NCI-H774 (cell line): ENCODE measurements at places on chromosomes 2 and 18.

DNA sequence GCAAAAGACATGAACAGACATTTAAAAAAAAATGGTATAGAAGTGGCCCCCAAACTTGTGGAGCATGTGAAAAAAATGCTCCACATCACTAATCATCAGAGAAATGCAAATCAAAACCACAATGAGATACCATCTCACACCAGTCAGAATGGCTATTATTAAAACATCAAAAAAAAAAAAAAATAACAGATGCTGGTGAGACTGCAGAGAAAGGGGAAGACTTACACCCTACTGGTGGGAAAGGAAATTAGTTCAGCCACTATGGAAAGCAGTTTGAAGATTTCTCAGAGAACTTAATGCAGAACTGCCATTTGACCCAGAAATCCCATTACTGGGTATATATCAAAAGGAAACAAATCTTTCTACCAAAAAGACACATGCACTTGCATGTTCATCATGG lies 164.8 kb downstream of the RIT2 start:
- no peak for DNase-seq

DNA sequence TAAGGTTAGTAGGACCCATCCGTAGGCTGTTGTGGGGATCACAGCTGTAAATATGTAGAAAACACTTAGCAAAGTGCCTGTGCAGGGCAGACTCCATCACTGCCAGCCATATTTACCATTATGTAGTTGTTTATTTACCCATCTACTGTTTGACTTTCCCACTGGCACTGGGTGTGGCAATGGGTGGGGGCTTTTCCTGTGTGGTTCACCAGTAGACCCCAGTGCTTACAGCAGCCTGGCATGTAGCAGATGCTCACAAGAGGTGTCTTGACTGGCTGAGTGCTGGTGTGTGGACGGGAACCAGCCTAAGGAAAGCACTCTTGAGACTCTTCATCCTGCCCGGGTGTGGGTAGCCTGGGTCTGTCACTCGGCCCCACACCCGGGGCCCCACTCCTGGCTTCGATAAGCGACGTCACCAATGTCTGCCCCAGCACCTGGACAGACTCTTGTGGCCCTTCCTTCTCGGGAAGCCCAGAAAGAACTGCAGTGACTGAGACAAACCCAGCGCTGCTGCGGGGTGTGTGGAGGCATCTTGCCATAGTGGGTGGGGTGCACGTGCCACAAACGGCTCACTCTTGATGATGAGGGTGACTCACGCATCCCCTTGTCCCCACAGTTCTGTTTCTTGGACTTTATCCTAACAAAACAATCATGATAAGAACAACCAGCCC lies 78.3 kb downstream of the HDAC4 start:
- no peak for DNase-seq

DNA sequence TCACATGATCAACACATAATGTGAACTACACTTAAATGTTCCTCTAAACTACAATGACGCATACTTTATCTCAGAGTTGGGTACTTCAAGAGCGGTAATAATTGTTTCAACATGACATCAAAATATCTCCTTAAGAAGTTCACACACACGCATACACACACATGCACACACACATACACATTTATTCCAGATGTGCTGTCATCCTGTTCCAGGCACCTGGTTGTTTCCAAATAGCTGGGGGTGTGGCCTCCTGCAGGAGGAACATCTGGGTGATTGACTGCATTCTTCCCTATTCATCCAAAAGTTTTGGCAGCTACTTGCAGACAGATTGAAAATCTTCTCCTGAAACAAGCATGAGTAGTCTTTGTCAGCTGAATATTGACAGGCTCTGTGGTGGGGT lies 37.9 kb upstream of the PIK3C3 start:
- DNase-seq, result no peak

- no peak for DNase-seq
Measured at GRCh38 chr18:46196627-46197243, 92.5 kb downstream of the HAUS1 start.

DNA sequence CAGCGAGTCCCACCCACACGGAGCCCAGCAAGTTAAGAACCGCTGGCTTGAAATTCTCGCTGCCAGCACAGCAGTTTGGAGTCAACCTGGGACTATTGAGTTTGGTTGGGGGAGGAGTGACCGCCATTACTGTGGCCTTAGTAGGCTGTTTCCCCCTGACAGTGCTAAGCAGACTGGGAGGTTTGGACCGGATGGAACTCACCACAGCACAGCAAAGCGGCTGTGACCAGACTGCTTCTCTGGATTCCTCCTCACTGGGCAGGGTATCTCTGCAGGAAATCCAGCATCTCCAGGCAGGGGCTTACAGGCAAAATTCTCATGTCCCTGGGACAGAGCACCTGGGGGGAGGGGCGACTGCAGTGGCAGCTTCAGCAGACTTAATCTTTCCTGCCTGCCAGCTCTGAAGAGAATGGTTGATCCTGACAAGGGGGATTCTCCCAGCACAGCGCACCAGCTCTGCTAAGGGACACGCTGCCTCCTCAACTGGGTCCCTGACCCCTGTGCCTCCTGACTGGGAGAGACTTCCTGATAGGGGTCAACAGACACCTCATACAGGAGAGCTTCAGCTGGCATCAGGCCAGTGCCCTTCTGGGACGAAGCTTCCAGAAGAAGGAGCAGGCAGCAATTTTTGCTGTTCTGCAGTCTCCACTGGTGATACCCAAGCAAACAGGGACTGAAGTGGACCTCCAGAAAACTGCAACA lies 425.4 kb downstream of the NYAP2 start:
- no peak for DNase-seq

GRCh38 chr2:160022162-160022561 lies 40.3 kb downstream of the PLA2R1 start:
- DNase-seq, result no peak
